ENCODE measurements at places on chromosomes 7 and 10.

GRCh38 chr10:88190123-88190522, 326.7 kb downstream of the PTEN start:
- DNase-seq = no peak

DNA sequence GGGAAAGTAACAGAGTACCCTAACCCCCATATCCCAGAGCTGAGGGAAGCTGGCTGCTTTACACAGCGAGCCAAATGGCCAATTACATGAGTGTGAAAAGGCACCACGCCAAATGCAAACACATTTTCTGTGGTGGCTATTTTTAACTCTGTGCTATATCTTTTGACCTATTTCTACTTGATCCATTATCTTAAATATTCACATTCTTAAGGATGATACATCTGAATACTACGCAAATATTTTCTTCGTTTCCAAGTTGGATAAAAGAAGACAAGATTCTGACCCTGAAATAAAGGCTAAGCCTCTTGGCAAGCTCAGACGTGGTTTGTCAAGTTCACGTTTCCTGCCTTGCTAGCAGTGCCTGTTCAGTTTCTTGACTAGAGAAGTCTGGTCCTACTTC, 146.7 kb upstream of the TMEM196 start:
- no peak for DNase-seq

DNA sequence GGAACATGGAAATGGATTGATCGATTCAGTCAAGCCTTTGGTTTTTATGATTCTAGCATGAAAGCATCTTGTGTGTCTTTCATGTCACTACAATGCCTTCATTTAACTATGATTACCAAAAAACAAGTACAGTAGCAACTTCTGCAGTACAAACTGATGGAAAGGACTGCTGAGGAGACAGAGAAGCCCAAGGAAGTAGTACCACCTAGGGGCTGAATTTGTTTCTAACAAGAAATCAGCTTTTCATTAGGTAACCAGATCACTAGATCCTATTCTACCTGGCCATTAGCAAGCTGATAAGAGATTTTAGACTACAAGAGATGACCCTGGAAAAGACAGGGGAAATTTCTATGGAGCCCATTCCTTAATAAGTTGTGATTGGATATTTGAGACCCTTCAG, 3.2 kb upstream of the IFIT1 start:
- DNase-seq = no peak

DNA sequence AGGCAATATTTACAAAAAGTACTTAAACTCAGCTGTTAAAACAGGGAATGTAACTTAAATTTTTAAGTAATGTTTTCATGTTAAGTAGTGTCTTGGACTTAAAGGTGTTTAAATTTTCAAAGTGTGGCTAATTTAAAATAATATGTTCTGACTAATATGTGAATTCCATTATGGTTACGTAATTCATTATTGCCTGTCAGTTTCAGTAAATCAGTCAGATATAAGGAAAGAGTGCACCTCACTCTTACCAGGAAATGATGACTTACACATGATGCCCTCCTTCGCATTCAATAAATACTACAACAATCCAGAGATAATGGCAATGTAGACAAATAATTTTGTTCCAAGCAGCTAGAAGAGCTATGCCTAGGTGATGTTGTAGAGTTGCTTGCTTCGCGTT, 69.0 kb upstream of the WNT16 start:
- no peak for DNase-seq

DNA sequence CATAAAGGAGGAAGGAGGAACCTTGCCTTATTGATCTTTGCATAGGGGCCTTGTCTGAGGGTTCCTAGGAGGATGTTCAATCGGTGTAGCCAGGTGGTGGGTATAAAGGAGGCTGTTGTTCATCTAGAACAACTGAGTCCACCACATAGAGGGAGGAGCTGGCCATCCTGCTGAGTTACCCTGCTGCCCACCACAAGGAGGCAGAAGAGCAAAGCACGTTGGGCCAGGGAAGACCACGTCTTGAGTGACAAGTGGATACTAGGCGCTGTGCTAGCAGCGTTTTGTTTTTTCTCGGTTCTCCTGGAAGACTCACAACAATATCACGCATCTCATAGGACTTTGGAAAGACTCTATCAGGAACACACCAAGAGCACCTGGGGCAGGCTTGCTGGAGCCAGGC, 20.0 kb downstream of the FOXI2 start:
- no peak for DNase-seq

GRCh38 chr7:100711369-100711768, 5.4 kb downstream of the POP7 start:
- DNase-seq = no peak

Measured in NCI-H774 (cell line).